ENCODE measurements at places on chromosomes 4 and X.

DNA sequence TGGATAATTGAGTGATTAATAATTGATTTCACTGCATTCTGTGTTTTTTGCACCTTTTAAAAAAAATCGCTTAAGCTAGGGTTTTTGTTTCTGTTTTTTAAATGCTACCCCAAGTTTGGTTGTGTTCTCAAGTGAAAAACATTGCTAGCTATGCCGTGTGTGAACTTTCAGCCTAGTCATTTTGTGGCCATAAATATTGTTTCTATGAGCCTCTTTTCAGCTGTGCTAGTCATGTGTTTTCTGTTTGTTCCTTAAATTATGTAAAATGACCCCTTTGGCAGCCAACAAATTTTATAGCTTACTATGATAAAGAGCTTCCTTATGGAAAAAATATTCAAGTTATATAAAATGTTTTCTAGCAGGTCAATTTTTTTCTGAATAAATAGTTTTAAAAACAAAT lies 59.1 kb downstream of the GALNT7 start:
- DNase-seq, result no peak

DNA sequence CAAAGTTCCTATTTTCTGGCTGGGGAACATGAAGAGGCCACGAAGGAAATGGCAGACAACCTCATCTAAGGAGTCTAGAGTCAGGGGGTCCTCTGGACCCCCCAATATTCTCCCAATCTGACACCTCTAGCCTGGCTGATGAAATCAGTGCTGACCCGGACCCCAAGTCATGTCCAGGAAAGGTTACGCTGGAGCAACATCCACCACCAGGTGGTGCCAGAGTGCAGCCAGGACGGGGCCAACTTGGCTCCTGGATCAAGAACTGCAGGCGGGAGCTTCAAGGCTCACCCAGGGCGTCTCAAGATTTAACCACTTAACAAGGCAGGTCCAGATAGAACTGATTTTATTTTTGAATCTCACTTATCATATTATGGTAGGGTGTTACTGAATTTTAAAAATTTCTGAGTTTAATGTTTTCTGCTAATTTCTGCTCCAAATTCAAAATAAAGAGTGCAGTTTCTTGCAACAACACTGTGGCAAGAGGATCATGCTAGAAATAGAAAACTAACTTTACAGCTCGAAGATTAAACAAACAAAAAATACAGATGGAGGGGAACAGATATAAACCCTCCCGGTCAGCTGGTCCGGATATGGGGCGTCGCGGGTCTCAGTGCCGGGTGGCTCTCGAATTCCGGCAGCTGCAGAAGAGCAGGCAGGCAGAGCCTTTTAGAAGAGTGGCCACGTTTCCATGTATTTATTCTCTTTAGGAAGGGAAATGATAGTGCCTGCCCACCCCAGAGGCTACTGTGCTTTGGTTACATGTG lies 135.5 kb downstream of the AFAP1 start:
- peak; percentile 81 for DNase-seq

- DNase-seq, result no peak
Measured at GRCh38 chrX:16788477-16788876, 2.2 kb downstream of the TXLNG start.

- DNase-seq, result no peak
Measured at GRCh38 chrX:107204068-107204605, 2.1 kb downstream of the NUP62CL start.

GRCh38 chr4:137905930-137906329 lies 336.2 kb downstream of the SLC7A11 start:
- no peak for DNase-seq
